PC-3 (cell line): ENCODE measurements at places on chromosomes 12 and 14.

DNA sequence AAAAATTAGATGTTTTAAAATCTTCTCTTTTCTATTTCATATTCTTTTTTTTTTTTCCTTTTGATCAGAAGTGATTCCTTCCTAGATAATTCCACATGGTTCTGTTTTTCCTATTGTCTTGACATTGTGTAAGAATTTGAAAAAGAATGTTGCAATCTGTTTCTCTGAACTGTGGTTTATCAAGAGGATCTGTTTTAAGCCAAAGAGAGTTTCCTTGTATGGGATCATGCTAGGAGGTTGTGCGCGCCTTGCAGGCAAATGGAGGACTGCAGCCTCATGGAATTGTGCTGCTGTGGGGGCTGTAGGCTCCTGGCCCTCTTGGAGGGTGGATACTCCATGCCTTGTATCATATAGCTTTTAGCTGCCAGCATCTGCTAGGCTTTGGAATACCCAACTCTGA lies 43.3 kb upstream of the MBIP start:
- H3K27me3 ChIP-seq: peaks cover 58% of the 10 kb centered on the region
- no peaks in the 10 kb centered on the region for H3K36me3 ChIP-seq
- H3K4me1 ChIP-seq: 0 out of 2 replicates have a peak, but pooled peaks cover 4% of the 10 kb centered on the region
- no peak overlapping the region for H3K27ac ChIP-seq

- no peak for DNase-seq
- H3K4me3 ChIP-seq: no peak overlapping the region
- H3K27ac ChIP-seq: no peak overlapping the region
- H3K27me3 ChIP-seq: peaks cover 34% of the 10 kb centered on the region
- H3K36me3 ChIP-seq: no peaks in the 10 kb centered on the region
- H3K4me1 ChIP-seq: peaks cover 9% of the 10 kb centered on the region
Observed at GRCh38 chr14:35956376-35957085, 130.4 kb downstream of the BRMS1L start.

GRCh38 chr14:97074856-97075255 lies 277.7 kb downstream of the VRK1 start:
- H3K27me3 ChIP-seq: no peaks in the 10 kb centered on the region
- H3K27ac ChIP-seq: no peak overlapping the region
- no peak for DNase-seq
- no peak overlapping the region for H3K4me3 ChIP-seq
- no peaks in the 10 kb centered on the region for H3K36me3 ChIP-seq

GRCh38 chr14:94372021-94372605 lies 16.3 kb downstream of the SERPINA1 start:
- no peak overlapping the region for H3K4me3 ChIP-seq
- no peak for DNase-seq
- H3K36me3 ChIP-seq: no peaks in the 10 kb centered on the region
- H3K4me1 ChIP-seq: peaks cover 7% of the 10 kb centered on the region; the same call in 1 of the 2 replicates

GRCh38 chr14:55977392-55978150 lies 140.6 kb upstream of the PELI2 start:
- peaks cover 8% of the 10 kb centered on the region; the same call in 1 of the 2 replicates for H3K27me3 ChIP-seq
- H3K27ac ChIP-seq: no peak overlapping the region
- no peaks in the 10 kb centered on the region for H3K36me3 ChIP-seq
- H3K4me1 ChIP-seq: no peaks in the 10 kb centered on the region

DNA sequence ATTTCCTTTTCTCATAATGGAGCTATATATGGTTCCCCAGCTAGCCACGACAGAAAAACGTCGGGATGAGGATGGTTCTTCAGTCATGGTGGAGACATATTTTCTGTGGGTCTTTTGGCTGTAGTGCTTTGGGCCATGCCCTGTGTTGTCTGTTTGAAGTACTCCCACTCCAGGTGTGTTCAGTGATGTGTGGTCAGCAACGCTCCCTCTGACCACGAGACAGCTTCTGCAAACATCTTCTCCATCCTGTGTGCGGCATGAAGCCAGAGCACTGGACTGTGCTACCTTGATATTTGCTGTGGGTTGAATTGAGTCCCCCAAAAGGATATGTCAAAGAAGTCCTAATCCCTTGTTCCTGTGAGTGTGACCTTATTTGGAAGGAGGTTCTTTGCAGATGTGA lies 931.2 kb downstream of the NRXN3 start:
- no peak for DNase-seq
- H3K4me1 ChIP-seq: no peaks in the 10 kb centered on the region
- no peaks in the 10 kb centered on the region for H3K36me3 ChIP-seq
- H3K27me3 ChIP-seq: no peaks in the 10 kb centered on the region
- H3K27ac ChIP-seq: no peak overlapping the region

GRCh38 chr12:126493366-126494108 lies 1428.3 kb downstream of the AACS start:
- DNase-seq: peak; percentile 56
- H3K27ac ChIP-seq: peak overlapping the region; percentile 56
- peak overlapping the region; percentile 10; the same call in 1 of the 2 replicates for H3K4me3 ChIP-seq

DNA sequence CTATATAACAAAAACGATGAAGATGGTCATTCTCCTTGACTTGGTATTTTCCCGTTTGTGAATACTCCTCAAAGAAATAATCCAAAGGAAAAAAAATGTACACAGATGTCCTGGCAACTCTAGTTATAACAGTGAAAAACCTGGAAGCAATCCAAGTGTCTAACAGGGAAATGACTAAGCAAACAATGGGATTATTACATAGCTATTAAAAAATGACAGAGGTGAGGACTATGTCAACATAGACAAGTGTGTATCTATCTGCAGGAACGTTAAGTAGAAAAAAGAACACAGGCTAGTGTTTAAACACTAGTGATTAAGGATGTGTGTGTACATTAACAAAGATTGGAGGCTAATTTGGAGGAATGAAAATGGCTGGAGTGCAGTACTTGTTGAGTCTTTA lies 5.9 kb upstream of the APOLD1 start:
- no peaks in the 10 kb centered on the region for H3K27me3 ChIP-seq
- peak; percentile 90 for DNase-seq
- no peak overlapping the region for H3K4me3 ChIP-seq
- H3K4me1 ChIP-seq: peaks cover 27% of the 10 kb centered on the region
- no peak overlapping the region for H3K27ac ChIP-seq
- H3K36me3 ChIP-seq: no peaks in the 10 kb centered on the region

DNA sequence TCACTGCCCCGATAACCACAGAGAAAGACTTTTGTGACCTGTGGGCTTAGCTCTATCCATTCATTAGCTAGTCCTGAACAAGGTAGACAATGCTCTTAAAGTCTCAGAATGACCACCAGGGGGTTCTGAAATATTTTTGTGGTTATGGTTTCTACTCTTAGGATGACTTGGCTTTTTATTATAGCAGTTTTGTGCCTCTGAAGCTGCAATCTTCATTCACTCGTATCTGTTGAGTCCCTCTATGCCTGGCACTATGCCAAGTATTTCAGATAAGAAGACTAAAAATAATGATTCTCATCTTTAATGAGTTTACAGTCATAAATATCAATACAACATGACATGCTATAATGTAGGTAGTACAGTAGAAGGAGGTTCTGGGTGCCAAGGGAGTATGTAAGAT lies 130.8 kb upstream of the TRHDE start:
- no peaks in the 10 kb centered on the region for H3K36me3 ChIP-seq
- no peak overlapping the region for H3K4me3 ChIP-seq
- H3K27ac ChIP-seq: no peak overlapping the region
- H3K4me1 ChIP-seq: no peaks in the 10 kb centered on the region

DNA sequence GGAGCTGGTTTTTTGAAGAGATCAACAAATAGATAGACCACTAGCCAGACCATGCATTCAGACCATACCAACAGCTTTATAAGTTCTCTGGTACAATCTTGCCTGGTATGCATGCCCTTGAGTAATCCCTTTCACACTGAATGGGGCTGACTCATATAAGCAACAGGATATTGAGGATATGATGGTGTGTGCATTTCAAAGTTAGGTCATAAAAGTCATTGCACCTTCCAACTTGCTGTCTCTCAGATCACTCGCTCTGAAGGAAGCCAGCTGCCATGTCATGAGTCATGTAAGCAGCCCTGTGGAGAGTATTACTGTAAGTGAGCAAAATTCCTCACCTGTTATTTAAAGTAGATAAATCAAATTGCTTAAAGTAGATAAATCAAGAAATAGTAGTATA lies 45.0 kb upstream of the OR6J1 start:
- H3K27ac ChIP-seq: no peak overlapping the region
- 0 out of 2 replicates have a peak, but pooled peaks cover 4% of the 10 kb centered on the region for H3K4me1 ChIP-seq
- H3K27me3 ChIP-seq: peaks cover 17% of the 10 kb centered on the region
- H3K4me3 ChIP-seq: no peak overlapping the region

DNA sequence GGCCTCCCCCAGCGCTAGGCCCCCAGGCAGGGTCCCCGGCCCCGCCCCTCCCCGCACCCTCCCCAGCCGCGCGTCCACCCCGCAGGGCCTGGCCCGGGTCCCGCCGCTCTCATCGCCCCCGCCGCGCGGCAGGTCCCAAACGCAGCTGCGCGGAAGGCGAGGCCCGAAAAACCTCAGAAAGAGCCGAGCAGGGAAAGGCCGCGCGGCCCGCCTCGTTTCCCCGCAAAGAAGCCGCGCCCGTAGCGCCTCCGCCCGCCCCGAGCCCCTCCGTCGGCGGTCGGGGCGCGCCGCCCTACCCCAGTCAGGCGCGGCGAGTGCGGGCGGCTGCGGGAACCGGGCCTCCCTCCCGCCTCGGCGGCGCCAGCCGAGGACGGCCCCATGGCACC lies 324 bp downstream of the POLE start:
- H3K27me3 ChIP-seq: no peaks in the 10 kb centered on the region
- peak overlapping the region; percentile 81 for H3K4me3 ChIP-seq
- H3K27ac ChIP-seq: no peak overlapping the region
- peaks cover 16% of the 10 kb centered on the region for H3K4me1 ChIP-seq

GRCh38 chr12:98758331-98758730 lies 113.2 kb downstream of the APAF1 start:
- peaks cover 20% of the 10 kb centered on the region for H3K4me1 ChIP-seq
- H3K4me3 ChIP-seq: no peak overlapping the region
- DNase-seq: no peak
- no peaks in the 10 kb centered on the region for H3K36me3 ChIP-seq
- no peak overlapping the region for H3K27ac ChIP-seq
